Activated T-cell treated with anti-CD3 and anti-CD28 coated beads for 1 hour (primary cell): ENCODE measurements at places on chromosomes 1 and 21.

GRCh38 chr1:93958032-93958725 lies 48.9 kb upstream of the GCLM start:
- no peak for DNase-seq

DNA sequence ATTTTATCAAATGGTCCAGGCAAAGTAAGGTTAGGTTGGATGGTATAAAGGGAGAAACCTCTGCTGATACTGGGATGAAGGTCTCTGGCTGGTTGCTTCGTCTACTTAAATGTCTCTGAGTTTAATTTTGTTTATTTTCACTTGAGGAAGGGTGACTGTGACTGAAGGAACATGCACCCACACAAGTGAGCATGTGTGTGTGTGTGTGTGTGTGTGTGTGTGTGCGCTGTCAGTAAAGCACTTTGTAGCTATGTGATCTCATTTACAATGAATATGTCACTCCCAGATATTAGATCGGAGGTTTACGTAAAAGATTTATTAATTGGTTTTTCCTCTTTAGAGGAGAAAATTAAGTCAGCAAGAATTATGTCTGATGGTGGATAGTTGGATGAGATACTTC lies 4.4 kb downstream of the FOXD2 start:
- DNase-seq: no peak

DNA sequence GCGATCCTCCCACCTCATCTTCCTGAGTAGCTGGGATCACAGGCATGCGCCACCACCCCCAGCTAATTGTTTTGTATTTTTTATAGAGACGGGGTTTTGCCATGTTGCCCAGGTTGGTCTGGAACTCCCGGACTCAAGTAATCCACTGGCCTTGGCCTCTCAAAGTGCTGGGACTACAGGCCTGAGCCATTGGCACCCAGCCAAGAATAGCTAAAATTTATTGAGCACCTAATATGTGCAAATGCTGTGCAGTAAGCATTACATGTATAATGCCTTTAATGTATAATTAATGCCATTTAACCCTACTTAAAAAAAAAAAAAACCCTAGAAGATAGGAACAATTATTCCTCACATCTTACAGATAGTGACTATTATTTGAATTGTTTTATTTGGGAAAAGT lies 42.9 kb downstream of the ZNF691 start:
- DNase-seq: no peak

- no peak for DNase-seq
These were observed 3.1 kb downstream of the MCL1 start for GRCh38 chr1:150576367-150576711.

- DNase-seq: no peak
These were observed 17.0 kb downstream of the CD34 start for GRCh38 chr1:207893737-207894582.

GRCh38 chr1:115976921-115977498 lies 697 bp downstream of the SLC22A15 start:
- DNase-seq: no peak

DNA sequence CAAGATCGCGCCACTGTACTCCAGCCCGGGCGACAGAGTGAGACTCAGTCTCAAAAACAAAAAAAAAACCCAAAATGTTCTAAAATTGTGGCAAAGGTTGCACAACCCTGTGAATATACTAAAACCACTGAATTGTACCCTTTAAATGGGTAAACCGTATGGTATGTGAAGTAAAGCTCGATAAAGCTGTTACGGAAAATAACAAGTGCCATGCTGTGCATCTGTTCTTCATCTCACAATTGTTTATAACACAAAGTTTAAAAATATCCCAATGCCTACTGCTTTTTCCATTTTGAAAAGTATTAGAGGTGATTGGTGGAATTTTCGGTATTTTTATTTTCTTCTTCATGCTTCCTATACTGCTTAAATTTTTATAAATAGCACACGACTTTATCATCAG lies 111.5 kb downstream of the ENAH start:
- DNase-seq: no peak

DNA sequence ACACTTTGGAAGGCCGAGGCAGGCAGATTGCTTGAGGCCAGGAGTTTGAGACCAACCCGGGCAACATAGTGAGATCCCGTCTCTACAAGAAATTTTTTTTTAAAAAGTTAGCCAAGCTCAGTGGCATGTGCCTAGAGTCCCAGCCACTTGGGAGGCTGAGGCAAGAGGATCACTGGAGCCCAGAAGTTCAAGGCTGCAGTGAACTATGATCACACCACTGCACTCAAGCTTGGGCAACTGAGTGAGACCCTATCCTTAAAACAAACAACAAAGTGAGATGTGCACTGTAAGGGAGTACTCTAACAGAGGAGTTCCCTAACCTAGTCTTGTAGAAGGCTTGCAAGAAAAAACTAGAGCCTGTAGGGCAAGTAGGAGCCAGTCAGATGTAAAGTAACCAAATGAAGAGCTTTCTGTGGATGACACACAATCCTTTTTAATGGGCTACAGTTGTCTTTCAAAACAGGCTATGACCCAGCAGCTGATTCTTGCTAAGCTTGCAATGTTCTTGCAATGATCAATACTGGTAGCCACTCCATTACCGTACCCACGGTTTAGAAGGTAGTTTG lies 38.0 kb upstream of the SRP9 start:
- DNase-seq: no peak

GRCh38 chr1:30730346-30731108 lies 7.1 kb upstream of the MATN1 start:
- no peak for DNase-seq

GRCh38 chr1:241136389-241136788 lies 220.6 kb downstream of the RGS7 start:
- no peak for DNase-seq
